ENCODE measurements at places on chromosomes 16 and 17. TPM values are rescaled to one million over a fixed set of nuclear protein-coding genes. Genes with fewer than 3 reads are reported as not detected.

The SEPTIN1 gene
- total RNA-seq, result 383 TPM

The TEX19 gene
- 0.10 TPM for total RNA-seq

DNA sequence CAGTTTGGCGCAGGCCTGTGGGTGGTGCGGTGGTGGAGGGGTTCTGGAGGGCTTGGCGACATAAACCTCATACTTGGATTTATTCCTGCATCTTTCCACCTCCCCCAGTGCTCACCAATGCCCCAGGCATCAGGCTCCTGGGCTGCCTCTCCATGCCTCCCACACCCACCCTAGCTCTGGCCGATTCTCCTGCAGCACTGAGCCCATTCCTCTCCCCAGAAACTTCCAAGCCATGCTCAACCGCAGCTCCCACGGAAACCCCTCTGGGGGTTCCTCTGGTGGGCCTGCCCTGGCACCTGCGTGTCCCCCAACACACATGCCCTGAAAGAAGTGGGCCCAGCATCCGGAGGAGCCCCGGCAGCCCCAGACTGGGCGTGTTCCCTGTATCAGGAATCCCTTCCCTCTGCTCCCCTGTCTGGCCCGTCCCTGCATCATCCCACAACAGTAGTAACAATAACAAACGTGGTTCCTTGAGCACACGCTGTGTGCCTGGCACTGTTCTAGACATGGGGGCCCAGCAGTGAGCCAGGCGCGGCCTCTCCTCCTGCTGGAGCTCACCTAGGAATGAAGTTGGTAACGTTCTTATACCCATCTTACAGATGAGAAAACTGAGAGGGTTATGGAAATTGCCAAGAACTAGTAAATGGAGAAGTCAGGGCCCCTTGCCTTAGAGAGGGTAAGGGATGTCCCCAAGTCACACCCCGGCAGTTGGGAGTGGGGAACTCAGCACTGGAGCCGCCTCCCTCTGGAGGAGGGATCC is 2.3 kb downstream of the PRSS21 start:
- no peak for DNase-seq

GRCh38 chr16:2973093-2973492 is 3.9 kb downstream of the PAQR4 start:
- no peak for DNase-seq

- no peak for DNase-seq
Observed at GRCh38 chr16:50609471-50609870, 61.3 kb downstream of the NKD1 start.

DNA sequence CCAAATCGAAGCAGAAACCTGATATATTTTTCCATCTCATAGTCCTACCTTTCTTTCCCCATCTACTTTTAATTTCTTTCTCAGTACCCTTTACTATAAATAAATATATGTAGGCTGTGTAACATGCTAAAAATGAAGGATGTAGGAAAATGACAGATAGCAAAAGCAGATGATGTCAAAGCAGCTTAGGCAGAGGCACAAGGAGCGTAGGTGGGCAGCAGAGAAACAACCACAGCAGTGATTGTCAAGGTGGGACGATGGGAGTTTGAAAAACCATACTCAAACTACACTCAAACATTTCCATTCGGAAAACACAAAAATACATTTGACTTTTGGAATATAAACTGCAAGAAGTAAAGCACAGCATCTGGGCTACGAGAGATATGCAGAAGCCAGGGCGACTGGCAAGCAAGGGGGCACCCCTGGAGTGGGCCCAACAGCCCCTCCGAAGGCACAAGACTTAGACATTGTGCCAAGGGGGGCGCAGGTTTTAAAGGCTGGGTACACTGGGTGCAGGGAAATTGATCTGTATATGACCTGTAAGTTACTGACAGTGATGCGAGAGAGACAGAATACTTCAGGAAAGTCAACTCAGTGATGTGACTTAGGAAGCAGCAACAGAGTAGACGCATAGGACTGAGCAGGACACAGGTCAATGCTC is 31.1 kb downstream of the SNN start:
- DNase-seq, result no peak

GRCh38 chr16:86244936-86245335 is 265.4 kb upstream of the FOXF1 start:
- DNase-seq, result no peak

The FAM117A gene
- 30.6 TPM for total RNA-seq

The HS3ST4 gene
- not detected for total RNA-seq

GRCh38 chr16:25108054-25108453 is 3.5 kb upstream of the LCMT1 start:
- peak; percentile 49 for DNase-seq

The KRTAP9-4 gene
- total RNA-seq, result not detected

DNA sequence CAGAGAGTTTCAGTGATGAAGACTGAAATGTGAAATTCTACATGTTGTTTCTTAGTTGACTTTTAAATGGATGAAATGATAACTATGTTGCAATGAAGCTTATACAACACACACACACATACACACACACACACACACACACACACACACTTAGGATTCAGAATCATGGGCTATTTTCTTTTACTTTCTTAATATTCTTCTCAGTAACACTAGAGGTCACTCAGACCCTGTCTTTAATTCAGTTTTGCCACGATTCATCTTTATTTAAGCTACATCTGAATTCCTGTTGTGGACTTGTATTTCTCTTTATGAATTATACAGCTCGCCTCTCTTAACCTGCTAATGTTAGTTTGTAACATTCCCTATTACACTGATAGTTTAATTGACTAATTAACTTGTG is 109.6 kb upstream of the GOT2 start:
- DNase-seq, result no peak

The COIL gene
- 19.8 TPM for total RNA-seq

- DNase-seq, result no peak
Observed at GRCh38 chr17:30238387-30239088, 3.0 kb upstream of the SLC6A4 start.

GRCh38 chr17:43599835-43600234 is 53.7 kb upstream of the ETV4 start:
- DNase-seq, result no peak

DNA sequence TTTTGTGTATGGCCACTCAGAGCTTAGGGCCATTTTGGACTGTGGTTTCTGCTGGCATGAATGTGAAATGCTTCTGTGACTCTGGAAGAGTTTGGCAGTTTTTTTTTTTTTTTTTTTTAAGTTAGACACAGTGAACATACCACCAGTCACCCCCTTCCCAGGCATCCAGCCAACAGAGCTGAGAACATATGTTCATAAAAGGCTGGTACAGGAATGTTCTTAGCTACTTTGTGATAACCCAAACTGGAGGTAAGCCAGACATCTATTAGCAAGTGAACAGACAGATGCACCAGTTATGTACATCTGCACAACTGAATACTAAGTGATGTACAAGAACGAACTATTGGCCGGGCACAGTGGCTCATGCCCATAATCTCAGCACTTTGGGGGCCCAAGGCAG is 92.7 kb downstream of the ABCC1 start:
- DNase-seq, result no peak

GRCh38 chr17:50689251-50689650 is 18.5 kb downstream of the ANKRD40 start:
- DNase-seq, result no peak

- no peak for DNase-seq
Observed at GRCh38 chr16:30756781-30757100, 5.1 kb downstream of the CFAP119 start.

- DNase-seq, result no peak
Observed at GRCh38 chr17:65005858-65006257, 50.7 kb downstream of the GNA13 start.

DNA sequence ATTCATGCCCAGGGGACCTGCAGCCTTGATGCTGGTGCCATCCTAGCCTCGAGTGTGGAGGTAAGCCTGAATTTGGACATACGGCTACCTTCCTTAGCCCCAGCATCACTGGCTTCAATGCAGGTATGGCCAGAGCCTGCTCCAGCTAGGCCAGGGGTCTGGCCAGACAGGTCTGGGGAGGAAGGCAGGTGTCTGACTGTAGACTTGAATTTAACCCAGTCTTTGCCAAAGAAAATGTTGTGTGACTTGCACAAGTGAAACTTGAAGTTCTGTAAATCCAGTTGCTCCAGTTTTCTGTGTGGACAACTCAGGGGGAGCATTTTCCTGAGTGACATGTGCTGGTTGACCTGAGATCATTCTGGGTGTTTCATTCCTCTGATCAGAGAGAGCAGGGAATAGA is 32.8 kb downstream of the TMEM238L start:
- no peak for DNase-seq

DNA sequence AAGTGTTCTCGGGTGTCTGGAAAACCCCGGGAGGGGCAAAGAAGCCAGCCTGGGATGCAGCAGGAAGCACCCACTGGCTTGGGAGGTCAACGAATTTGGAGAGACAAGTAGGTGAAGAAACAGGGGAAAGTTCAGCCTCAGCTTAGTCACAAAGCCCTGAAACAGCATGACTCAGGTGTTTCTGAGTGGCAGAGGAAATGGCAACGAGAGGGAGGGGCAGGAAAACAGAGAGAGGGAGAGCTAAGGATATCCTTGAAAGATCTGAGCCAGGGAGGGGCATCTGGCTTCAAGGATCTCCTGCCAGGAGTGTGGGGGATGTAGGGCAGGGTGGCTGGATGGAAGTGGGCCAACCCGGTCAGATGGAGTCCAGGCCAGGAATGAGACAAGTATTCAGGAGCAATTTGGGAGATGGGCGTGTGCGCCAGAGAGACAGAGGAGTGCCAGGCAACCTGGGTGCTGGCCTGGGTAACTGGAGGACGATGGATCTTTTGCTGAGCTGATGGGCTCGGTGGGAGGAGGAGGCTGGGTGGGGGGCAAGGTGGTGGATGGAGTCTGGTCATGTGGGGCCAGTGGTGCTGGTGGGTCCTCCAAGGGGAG is 27.2 kb downstream of the ABCC3 start:
- DNase-seq, result peak; percentile 47

GRCh38 chr16:12083631-12084030 is 107.1 kb downstream of the SNX29 start:
- no peak for DNase-seq

The KRT24 gene
- total RNA-seq, result not detected

- no peak for DNase-seq
Observed at GRCh38 chr17:27379888-27380533, 76.2 kb upstream of the KSR1 start.

GRCh38 chr16:66459878-66460277 is 32.8 kb downstream of the BEAN1 start:
- no peak for DNase-seq

DNA sequence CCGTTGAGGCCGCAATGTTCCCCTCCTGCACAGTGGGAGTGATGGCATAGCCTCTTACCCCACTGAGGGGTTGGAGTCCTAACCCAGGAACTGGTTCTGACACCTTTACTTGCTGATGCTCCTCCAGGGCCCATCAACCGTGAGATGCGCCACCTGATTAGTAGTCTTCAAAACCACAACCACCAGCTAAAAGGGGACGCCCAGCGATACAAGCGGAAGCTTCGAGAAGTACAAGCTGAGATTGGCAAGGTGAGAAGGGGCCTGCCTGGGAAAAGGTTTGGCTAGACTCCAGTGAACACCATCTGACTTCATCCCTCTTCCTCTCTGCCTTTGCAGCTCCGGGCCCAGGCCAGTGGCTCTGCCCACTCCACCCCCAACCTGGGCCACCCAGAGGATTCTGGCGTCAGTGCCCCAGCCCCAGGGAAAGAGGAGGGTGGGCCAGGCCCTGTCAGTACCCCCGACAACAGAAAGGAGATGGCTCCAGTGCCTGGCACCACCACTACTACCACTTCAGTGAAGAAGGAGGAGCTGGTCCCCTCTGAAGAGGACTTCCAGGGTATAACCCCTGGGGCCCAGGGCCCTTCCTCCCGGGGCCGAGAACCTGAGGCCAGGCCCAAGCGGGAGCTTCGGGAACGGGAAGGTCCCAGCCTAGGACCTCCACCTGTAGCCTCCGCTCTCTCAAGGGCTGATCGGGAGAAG is 5.8 kb downstream of the RNF40 start:
- no peak for DNase-seq

- peak; percentile 72 for DNase-seq
Observed at GRCh38 chr16:70298988-70299938, at the start of gene DDX19B. TSS of gene DDX19B (plus strand) at chr16:70299186. CDS start at chr16:70299298, 112 bp downstream.

The TPSD1 gene
- total RNA-seq, result not detected

The SCNN1G gene
- total RNA-seq, result not detected

DNA sequence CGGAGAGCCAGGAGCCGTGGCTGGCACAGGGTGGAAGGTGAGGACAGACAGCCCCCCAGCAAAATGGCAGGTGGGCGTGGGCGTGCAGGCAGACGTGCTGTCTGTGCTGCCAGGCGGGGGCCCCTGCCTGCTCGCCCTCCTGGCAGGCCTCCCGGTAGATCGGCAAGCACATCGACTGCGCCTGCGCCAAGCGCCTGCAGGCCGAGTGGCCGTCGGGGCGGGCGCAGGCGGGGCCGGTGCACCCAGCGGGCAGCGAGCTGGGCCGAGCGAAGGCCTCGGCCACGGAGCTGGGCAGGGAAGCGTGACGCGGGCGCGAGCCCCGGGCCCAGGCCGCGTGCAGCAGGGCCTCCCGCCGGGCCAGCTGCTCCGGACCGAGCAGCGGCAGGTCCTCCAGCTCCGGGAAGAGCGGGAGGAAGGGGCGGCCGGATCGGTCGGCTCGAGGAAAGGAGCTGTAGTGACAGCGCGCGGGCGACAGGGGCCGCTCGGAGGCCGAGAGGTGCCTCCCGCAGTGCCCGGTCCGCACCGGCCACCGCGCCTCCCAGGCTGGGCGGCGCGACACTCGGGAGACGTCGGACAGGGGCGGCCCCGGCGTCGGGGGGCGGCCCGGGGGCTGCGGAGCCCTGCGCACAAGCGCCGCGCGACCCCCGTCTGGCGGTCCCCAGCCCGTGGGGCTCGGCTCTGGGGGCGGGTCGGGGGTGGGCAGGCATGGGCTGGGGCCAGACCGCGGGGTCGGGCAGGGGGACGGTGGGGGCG is 16.9 kb downstream of the GRIN2C start:
- no peak for DNase-seq

DNA sequence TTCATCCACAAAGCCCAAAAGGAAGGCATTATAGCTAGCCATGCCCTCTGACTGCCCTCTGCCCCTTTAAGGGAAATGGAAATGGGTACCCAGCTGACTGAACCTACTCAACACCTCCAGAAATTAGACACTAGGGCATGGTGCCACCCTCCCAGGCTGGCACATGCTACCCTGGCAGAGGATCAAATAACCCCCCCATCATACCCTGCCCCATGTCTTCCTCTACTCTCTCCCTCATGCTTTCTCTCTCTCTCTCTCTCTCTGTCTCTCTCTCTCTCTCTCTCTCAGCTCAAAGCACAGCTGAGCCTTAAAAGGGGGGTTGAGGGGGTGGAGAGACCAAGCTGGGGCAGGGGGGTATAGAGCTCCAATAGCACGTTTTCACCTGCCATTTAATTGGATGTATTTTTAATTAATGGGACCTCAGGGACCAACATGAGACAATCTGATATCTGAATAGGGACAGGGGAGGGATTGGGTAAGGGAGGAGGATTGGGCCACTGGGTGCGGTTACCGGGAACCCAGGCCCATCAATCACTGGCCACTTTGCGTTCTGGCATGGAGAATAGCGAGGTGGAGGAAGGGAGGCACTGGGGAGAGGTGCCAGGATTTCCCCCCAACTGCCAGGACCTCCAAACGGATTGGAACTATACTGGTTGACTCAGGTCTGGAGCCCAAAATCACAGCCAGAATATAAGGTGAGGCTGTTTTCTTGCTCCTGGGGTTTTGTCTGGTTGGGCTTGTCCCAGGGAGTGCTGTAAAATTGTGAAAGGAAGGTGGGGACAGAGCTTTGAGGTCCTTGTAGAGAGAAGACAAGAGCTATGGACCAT is 57.8 kb downstream of the NEUROD2 start:
- no peak for DNase-seq

The TM4SF5 gene
- not detected for total RNA-seq

GRCh38 chr17:5044630-5045029 is 9.4 kb upstream of the SLC52A1 start:
- DNase-seq, result no peak

Measured in activated CD4-positive, alpha-beta T cell treated with anti-CD3 and anti-CD28 coated beads, Interleukin-2, amount 10 ng/mL, durations not matched to agents 7 days and 5 days (primary cell).